ENCODE measurements at places on chromosomes 1 and 21.

DNA sequence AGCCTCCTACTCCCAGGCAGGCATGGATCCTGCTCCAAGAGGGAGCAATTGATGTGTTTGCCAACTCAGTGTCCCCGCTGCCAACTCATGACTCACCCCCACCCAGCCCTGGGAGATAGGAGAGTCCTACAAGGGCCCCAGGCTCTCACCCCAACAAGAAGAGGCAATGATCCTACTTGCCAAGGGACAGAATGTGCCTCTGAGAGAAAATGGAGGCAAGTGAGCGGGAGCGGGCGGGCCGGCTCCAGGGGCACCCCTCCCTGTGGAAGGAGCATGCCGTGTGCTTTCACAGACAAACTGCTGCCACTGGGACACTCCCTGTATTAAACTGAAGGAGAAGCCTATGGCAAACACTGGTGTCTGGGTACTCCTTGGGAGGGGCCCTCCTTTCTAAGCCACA lies 16.7 kb downstream of the PKP1 start:
- no peak for DNase-seq

- no peak for DNase-seq
Observed at GRCh38 chr1:173491508-173491907, 14.4 kb downstream of the PRDX6 start.

DNA sequence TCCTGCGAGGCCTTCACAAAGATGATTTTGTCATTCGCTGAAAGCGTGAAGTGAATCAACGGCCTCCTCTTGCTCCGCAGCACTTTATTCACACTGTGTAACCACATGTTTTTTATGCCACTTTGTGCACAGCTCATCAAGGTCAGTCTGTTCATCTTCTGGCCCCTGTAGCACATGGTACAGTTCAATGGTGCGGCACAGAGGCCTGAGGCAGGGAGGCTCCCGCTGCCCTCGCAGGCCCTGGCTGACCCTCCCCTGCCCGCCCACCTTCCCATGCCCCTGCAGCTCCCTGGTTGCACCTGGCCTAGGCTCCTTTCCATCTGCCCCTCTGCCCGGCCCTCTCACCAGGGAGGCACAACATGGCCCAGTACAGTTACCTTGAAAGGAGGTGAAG lies 87.5 kb downstream of the CD247 start:
- peak; percentile 73 for DNase-seq

- DNase-seq = no peak
Observed at GRCh38 chr1:232335261-232335660, 294.7 kb downstream of the SIPA1L2 start.

DNA sequence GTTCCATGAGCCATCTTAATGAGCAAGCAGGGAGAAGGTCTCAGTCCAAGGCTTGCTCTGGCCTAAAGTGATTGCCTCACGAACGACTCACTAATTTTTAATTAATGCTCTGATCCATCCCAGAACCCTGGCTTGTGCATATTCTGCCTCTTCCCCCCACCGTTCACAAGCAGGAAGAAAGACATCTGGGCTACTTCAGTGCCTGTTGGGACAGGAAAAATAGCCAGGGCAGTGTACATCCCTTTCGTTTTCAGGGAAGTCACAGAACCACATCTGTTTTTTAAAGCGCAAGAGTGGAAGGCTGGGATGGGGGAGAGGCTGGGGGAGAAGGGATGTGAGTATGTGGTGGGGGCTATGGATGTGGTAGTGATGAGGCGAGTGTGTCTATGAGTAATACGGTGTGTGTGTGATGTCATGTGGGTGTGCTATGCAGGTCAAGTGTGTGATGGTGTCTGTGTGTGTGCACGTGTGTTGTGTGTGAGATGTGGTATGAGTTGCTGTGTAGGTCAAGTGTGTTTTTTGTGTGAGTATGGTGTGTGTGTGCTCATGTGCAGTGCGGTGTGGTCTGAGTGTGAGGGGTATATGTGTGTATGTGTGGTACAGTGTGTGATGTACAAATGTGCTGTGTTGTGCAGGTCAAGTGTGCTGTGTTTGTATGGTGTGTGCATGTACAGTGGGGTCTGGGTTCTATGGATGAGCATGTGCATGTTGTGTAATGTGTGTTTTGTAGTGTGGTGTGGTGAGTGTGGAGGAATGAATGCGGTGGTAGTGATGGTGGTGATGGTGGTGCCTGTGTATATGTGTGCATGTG lies 64.9 kb upstream of the SYT6 start:
- DNase-seq = no peak

Measured in immature natural killer cell (primary cell).